ENCODE measurements at places on chromosomes 1 and 21.

- no peak for DNase-seq
Observed at GRCh38 chr1:184310157-184310819, 76.5 kb upstream of the C1orf21 start.

GRCh38 chr21:37665230-37666024, 250.8 kb downstream of the KCNJ6 start:
- no peak for DNase-seq

- DNase-seq, result peak; percentile 67
Observed at GRCh38 chr1:20685099-20685662, 24.0 kb upstream of the DDOST start.

- no peak for DNase-seq
Observed at GRCh38 chr1:15618655-15619525, 1.6 kb downstream of the DDI2 start.

GRCh38 chr1:181714428-181714827, 231.1 kb downstream of the CACNA1E start:
- DNase-seq, result no peak

DNA sequence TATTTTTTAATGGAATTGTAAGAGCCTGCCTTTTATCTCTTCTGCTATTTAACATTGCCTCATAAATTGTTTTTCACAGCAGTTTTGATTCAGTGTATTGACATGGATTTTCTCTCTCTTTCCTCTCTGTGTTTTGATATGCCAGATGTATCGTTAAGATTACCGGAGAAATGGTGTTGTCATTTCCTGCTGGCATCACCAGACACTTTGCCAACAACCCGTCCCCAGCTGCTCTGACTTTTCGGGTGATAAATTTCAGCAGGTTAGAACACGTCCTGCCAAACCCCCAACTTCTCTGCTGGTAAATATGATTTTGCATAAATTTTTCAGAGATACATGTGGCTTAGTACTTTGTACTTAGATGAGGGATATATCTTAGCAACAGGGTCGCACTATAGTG, 23.1 kb upstream of the DYNLT5 start:
- no peak for DNase-seq

GRCh38 chr21:37074197-37074510, 1.1 kb downstream of the TTC3 start:
- no peak for DNase-seq

GRCh38 chr1:20685741-20686140, 24.6 kb upstream of the DDOST start:
- DNase-seq, result no peak

- DNase-seq, result no peak
Observed at GRCh38 chr1:203048086-203048485, 21.8 kb downstream of the PPFIA4 start.

GRCh38 chr1:119373465-119373864, 4.9 kb downstream of the HAO2 start:
- no peak for DNase-seq

DNA sequence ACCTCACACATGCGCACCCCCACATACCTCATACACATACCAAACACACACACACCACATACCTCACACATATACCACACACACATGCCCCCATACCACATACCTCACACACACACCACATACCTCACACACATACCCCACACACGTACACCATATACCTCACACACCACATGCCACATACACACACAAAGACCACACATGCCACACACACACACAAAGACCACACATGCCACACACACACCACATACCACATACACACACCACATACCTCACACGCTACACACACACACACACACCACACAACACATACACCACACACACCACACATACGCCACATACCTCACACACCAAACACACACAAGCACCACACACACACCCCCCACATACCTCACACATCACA, 30.0 kb downstream of the HIVEP3 start:
- no peak for DNase-seq

DNA sequence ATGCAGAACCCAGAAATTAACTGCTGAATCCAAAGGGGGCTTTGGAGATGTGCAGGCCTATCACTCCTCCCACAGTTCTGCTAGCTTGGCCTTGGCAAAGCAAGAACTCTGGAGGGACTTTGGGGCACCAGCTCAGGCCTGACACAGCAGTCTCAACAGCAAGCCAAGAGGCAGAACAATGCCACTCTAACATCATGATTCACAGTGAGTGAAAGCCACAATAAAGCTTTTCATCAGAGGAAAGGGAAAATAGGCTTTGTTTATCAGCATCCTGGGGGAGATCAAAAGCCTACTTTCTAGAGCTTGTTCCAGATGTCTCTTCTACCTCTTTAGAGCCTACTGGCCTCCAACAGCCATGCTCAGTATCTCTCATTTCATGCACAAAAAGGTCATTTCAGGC, 283.4 kb downstream of the KCNH1 start:
- no peak for DNase-seq

DNA sequence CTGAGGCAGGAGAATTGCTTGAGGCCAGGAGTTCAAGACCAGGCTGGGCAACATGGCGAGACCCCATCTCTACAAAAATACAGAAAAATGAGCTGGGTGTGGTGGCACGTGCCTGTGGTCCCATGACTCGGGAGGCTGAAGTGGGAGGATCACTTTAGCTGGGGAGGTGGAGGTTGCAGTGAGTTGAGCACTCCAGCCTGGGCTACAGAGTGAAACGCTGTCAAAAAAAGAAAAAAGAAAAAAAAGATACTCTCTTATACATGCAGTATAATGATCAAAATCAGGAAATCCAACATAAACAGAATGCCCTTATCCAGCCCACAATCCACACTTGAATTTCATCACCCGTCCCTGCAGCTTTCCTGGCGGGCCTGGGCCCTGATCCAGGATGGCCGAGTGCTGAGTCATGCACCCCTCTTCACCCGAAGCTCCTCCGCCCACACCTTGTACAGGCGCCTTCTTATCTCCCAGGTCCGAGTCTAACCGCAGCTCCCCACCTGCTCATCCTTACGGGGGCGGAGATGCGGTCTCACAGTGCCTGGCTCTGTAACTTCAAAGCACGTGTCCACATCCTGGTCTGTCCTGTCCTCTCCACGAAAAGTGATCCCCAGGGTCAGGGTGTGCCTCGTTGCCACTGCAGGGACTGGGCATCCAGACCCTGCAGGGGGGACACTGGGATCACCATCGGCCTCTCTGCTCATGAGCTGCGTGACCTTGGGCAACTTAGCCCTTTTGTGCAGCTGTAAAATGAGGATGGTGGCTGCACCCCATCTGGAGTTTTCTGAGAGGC, 120.2 kb upstream of the SLC45A1 start:
- peak; percentile 76 for DNase-seq

DNA sequence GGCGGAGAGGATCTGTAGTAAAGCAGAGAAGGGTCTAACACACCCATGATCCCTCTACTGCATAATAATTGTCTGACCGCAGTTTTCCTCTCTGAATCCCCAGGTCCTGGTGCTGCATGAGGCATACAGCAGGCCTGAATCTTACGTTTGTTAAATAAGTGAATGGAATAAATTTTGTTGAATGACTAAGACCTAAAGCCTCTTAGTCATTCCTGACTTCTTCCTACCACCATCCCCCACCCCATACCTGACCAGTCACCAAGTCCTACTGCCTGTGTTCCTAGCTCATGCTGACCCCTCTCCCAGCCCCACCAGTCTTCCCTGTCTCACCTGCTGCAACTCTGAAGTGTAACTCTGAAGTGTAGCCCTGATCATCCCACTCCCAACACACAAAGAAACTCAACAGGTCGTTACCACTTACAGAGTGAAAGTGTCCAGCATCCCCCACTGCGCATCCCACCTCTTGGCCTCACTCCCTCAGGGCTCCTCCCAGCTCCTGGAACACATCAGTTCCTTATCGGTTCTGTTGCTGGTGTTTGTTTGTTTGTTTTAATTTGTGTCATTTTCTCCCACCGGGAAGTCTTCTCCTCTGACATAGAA, 9.7 kb downstream of the GJA5 start:
- DNase-seq, result no peak

DNA sequence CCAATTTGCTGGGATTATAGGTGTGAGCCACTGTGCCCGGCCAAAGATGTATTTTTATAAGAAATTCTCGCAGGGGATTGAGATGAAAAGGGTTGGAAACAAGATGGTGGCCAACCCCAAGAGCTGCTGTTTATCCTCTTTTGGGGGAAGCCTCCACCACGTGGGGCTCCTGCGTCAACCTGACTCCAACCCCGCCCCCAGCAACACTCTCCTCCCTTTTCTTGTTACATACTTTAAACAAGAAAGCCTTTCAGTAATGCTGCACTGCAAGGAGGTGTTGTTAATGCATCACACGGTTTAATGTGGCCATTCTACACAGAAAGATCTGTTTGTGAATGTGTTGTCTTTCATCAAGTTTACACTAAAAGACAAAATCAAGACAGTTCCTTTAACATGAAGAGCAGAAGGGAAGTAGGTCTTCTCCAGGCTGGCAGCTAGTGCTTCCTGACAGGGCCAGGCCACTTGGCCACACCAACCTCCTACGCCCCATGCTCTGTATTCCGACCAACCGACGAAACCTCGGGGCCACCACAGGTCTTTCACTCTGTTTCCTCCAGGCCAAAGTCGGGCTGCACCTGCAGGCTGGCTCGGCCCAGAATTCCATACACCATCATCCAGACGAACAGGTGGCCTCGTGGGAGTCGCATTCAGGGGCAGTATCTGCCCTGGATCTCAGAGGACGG, 25.9 kb downstream of the C2CD2 start:
- no peak for DNase-seq

GRCh38 chr1:236303675-236304074, 21.9 kb upstream of the ERO1B start:
- DNase-seq, result no peak

- no peak for DNase-seq
Observed at GRCh38 chr1:84257617-84258016, 43.9 kb upstream of the SAMD13 start.

GRCh38 chr21:43268086-43268803, 99.4 kb downstream of the CRYAA start:
- DNase-seq, result peak; percentile 18

- DNase-seq, result no peak
Observed at GRCh38 chr1:9193233-9193625, 41.3 kb upstream of the H6PD start.

DNA sequence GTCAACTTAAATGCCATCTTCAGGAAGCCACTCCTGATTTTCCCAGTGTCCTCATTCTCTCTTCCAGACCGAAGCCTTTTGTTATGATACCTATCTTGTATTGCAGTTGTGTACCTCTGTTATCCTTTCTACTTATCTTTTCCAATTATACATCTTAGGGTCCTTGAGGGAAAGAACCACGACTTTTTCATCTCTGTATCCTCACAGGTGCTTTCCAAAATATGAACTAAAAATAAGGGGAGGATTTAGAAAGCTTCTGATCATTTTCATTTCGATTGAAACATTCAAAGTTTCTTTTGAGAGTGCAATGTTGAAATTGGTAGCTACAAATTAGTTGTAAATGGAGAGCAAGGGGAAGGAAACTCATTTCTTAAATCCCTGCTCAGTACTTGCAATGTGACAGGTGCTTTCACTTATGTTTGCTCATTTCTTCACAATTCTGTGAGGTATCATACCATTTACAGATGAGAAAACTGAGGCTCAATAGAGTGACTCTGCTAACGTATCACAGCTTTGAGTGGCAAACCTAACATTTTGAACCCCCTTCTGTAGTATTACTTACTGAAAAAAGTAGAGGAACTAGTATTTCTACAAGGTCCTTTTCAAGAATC, 24.2 kb downstream of the SLC19A2 start:
- DNase-seq, result no peak

DNA sequence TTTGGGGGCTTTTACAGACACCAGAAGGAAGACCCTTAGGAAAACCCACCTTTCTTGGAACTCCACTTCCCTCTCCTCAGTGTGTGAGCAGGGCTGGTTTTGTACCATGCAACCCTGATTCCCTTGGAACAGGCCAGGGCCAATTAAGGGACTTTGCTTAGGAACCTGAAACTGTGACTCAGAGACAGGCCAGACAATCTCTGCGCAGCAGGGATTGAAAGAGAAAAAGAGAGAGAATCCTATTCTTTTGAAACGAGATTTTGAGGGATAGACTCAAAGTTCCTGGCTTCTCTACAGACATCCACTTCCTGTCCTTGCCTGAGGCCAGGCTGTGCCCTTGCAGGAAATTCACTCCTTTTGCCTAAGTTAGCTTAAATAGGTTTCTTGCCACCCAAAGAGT, 23.1 kb upstream of the C1orf198 start:
- DNase-seq, result no peak

- no peak for DNase-seq
Observed at GRCh38 chr1:91781901-91782622, 103.9 kb downstream of the TGFBR3 start.

DNA sequence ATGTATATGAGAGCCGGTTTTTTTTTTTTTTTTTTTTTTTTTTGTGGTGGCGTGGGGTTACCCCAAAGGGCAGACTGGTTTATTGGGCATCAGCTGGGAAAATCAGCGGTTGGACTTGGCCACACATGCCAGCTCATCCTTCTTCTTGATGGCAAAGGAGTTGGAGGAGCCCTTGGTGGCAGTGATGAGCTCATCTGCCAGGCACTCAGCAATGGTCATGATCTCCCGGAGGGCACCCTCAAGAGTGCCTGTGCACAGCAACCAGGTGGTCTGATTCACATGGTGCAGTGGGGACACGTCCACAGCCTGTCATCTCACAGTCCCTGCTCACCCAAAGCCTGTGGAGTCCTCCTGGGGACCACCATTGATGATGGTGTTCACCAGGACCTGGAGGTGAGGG, 62.0 kb downstream of the MRPS6 start:
- no peak for DNase-seq

DNA sequence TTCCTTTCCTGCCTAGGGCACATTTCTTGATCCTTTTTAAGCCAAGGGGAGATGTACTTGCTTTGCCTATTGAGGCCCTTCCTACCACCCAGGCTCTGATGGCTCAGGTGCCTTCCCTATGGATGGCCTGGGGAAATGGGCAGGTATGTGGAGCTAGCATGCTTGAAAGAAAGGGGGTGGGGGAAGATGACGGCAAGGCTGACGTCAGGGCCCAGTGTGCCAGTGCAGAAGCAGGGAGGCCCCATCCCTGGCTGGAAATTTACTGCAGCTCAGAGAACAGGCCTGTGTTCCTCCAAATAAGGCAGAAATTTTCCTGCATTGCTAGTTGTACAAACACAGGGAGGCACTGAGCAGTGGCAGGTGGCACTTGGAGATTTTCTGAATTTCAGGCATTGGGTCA, 453.2 kb upstream of the VAMP3 start:
- no peak for DNase-seq

DNA sequence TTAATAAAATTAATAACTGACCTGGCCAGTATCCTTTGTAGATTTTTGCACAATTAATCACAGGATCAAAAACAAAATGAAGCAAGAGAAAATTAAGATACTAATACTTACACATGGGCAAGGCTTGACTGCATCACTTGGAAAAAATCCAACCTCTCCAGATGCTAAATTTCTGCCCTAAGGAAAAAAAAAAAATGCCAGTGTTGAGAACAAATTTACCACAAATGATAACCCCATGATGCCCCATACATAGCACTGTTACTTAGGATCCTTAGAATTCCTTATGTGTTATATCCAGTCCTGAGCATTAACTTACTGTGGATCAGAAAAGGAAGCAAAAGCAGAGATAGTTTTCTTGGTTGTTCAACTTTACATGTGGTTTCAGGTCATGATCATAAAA, 347.5 kb downstream of the VAV3 start:
- no peak for DNase-seq

All from left cardiac atrium (tissue), 4 donors.